ENCODE measurements at places on chromosomes 13 and 19. TPM values are rescaled to one million over a fixed set of nuclear protein-coding genes. Genes with fewer than 3 reads are reported as not detected.

DNA sequence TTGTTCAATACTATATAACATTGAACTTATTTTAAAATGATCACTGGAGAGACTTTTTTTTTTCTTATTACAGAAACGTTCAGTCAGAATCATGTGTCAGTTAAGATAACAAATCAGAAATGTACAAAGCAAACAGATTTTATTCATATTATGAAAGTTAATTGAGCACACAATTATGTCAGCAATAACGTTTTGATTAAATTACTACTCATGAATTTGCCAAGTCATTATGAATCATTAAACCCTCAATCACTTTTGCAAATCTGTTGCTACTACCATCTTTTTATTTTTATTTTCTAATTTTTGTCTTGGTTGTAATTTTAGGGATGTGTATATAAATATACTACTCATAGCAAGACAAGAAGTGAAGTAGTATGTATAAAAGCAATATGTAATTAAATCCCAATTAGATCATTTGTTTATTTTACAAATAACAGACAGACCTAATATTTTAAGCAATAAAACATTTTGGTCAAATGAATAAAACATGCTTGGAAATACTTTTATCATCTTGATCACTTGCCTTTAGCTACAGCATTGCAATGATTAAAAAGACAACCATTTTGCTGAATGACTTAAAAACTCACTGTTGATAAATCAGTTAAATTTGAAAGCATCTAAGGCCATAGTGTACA, 893.4 kb upstream of the MIR17HG start:
- DNase-seq: no peak

- peak; percentile 69 for DNase-seq
These were observed at the start of gene FARP1 for GRCh38 chr13:98142380-98143156. FARP1 (plus strand) TSS chr13:98143094; CDS start chr13:98213243, 70,149 bp downstream.

- no peak for DNase-seq
These were observed 7.3 kb downstream of the NWD1 start for GRCh38 chr19:16726916-16727315.

The ZNF208 gene
- not detected for total RNA-seq

DNA sequence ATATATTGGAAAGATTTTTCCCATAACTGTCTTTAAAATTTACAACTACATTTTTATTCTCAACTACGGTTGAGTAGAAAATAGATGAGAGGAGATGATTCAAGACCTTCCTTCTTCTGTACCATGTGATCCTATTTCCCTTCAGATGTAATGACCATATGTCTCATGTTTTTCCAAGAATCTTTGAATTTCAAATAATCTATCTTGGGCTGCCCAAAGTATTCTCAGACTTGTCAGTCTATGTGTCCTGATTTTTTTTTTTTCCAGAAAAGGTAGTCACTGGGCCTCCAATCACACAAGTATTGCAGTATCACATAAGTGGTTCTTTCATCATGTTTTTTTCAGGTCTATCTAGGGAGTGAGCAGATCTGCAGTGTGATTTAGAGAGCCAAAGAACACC, 392.4 kb downstream of the RFC3 start:
- DNase-seq: no peak

The ZNF723 gene
- not detected for total RNA-seq

The SIGLEC9 gene
- total RNA-seq: not detected

DNA sequence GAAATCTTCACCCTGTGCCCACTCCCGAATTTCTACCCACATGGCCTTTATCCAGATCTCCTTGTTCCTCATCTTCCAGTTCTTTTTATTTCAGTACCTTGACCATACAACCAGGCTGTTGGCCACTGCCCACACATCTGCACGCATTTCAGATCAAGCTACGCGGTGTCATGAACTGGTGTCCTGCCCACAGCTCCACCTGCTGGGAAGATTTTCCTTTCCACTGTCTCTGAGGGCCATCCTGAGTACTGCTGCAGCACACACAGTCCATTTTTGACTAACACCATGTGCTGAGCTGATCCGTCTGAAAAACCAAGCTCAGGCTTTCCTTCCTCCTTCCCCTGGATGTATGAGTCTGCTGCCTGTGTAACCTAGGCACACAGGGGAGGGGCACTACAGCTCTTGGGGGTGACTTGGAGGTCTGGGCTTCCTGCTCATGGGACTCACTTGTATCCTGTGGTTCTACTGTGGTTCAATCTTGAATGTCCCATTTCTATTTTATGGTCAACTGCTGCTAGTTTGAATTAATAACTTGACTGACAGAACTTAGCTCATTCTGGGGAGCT, 71.9 kb downstream of the WASF3 start:
- no peak for DNase-seq

Measured in Caki2 (cell line).